Inflammatory macrophage treated with lipopolysaccharide for 4 hours (primary cell): ENCODE measurements at places on chromosomes 16 and 17.

DNA sequence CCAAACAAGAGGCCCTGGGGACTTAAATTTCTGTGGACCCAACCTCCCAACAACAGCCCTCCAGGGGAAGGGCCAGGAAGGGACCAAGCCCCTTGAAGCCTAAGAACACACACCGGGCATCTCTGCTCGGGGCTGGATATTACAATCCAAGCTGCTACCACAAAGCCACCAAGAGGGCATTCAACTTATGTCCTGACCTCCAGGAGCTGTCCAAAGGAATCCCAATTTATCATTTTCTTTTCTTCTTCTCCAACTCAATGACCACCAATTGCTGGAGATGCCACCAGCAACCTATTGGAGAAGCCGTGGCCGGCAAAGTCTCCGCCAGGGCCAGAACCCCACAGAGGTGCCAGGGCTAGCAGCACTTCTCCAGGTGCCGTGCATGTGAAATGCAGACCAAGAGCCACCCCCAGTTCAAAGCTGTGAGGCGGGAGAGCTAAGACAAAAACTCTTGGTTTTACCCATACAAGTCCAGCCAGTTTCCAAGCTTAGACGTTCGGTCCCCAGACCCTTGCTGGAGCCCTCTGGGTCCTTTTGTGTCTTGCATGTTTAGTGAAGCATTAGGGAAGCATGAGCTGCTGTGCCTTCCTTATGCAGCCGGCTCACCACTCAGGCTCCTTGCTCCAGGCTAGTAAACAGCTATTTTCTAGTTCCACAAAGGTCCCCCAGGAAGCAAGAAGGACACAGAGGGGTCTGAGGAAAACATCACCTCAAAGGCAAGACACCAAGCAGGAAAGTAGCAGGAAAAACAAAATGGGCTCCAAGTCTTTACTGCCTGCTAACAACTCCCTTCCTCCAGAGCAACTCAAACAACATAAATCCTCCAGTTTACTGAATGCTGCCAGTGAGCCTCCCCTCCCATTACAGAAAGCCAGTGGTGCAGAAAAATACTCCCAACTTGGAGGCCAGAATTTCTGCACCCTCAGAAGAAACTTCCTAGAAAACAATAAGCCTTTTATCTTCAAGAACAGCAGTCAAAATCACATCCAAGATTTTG lies 3.2 kb downstream of the PITPNA start:
- DNase-seq, result no peak

GRCh38 chr16:86297391-86297790 lies 212.9 kb upstream of the FOXF1 start:
- no peak for DNase-seq

GRCh38 chr17:51397361-51398127 lies 137.2 kb downstream of the UTP18 start:
- DNase-seq, result no peak

GRCh38 chr16:66539623-66540469 lies 10.1 kb downstream of the TK2 start:
- no peak for DNase-seq

GRCh38 chr16:69402439-69402838 lies 16.6 kb upstream of the TERF2 start:
- DNase-seq, result peak; percentile 74
